CD4-positive, alpha-beta T cell treated with Interleukin-10 for 1 hour (primary cell): ENCODE measurements at places on chromosomes 11 and 22.

DNA sequence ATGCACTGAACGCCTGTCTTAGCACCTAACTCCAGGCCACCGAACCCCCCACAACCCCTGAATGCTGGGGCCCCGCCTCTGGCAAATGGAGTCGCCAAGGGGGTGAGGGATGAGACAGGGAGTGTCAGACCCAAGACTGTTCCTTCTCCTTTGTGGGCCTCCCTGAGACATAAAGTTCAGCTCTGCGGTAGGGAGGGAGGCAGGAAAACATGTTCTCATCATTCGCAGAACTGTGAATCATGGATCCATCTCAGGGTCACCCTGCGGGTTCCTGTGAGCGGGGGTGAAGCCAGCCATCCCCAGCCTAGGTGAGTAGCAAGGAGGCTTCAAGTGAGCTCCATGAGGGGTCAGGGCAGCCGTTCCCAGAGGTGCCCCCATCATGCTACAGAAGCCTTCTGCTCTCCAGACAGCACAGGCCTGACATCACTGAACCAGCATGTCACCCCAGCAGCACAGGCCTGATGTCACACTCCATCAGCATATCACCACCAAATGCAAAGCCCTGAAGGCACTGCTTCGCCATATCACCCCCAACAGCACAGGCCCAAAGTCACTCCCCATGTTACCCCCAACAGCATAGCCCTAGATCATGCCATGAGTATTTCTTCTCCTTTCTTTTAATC, 27.2 kb downstream of the TMPRSS6 start:
- no peak for DNase-seq

DNA sequence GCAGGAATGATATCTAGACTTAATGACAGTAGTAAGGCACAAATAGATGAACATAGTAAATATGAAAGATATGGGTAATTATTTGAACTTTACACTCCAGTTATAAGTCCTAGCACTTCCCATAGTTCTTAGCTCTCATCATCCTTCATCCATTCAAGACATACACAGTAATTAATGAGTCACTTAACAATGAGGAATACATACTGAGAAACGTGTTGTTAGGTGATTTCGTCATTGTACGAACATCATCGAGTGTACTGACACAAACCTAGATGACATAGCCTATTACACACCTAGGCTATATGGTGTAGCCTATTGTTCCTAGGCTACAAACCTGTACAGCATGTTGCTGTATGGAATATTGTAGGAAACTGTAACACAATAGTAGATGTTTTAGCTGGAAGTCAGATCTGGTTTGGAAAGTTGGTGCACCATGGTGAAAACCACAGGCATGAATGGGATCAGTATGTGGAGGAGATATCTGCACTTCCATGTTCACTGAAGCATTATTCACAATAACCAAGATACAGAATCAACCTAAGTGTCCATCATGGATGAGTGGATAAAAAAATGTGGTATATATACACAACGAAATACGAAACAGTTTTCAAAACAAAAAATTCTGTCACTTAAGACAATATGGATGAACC, 229.9 kb upstream of the PITPNB start:
- DNase-seq, result no peak

DNA sequence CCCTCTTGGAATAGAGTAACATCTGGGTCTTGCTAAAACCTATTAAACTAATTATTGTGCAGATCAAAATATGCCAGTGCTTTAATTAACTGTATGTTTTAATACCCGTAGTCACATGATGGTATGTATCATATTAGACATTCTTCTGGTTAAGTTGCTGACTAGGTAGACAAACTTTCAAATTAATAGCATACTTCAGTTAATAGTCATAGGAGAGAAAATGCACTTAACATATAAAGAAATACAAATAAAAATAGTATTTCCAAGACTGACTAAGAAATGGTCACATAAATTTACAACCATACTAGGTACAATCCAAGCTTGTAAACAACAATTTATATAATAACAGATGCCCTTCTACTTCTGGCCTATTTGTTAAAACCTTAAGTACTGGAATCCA, 7.6 kb upstream of the EXPH5 start:
- no peak for DNase-seq

GRCh38 chr22:48802576-48802975, 1025.1 kb downstream of the BRD1 start:
- no peak for DNase-seq

DNA sequence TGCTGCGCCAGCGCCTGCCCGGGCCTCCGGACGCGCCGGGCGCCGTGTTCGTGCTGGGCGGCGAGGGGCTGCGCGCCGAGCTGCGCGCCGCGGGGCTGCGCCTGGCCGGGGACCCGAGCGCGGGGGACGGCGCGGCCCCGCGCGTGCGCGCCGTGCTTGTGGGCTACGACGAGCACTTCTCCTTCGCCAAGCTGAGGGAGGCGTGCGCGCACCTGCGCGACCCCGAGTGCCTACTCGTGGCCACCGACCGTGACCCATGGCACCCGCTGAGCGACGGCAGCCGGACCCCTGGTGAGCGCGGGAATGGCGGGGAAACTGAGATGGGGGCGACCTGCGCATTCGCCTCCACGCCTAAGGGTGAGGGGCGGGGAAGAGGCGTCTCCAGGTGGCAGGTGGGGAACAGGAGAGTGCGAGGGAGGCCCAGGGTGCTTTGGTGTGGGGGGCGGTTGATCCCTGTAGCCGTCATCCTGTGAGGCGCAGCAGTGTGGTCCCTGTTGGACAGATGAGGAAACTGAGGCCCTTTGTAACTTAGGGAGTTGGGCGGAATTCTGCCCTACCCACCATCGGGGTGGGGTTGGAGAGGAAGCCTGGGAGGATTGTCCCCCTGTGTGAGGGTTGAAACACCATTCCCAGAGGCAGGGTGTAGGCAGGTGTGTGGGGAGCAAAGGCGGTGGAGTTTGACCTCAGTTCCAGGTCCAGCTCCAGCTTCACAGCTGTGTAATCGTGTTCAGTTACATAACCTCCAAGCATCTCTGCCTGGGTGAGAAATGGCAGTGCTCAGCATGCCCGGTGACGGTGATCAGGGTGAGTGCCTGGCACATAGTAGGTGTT, 758 bp downstream of the PDXP start:
- DNase-seq, result peak; percentile 37

GRCh38 chr11:70872955-70873735, 379.2 kb downstream of the SHANK2 start:
- no peak for DNase-seq

DNA sequence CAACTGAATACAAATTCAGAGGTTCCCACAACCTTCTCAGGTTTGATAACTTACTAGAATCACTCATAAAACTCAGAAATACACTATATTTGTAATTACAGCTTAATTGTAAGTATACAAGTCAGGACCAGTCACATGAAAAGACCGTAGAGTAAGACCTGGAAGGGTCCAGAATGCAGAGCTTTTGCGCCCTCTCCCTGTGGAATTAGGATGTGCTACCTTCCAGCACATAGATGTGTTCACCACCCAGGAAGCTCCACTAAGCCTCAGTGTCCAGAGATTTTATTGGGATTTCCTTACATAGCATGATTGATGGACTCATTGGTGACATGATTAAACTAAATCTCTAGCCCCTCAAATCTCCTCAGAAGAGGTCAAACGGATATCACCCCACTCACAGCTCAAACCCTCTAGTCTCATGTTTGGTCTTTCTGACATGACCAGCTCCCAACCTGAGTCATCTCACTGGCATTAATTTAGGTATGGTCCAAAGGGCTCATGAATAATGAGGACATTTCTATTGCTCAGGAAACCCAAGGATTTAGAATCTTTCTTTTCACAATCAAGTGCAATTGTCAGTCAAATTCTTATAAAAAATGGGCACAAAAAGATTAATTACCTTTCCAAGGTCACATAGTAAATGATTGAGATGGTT, 77.2 kb upstream of the UBASH3B start:
- DNase-seq, result no peak

DNA sequence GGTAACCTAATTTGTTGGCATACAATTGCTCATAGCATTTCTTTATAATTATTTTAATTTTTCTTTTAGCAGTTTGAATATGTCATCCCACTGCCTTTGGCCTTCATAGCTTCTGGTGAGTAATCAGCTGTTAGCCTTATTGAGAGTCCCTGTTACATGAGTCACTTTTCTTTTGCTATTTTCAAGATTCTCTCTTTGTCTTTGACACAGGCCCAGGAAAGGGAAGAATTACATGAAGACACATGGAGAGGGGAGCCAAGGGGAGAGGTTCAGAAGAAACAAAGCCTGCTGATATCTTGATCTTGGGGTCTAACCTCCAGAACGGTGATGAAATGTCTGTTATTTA, 418.2 kb downstream of the METTL15 start:
- no peak for DNase-seq

DNA sequence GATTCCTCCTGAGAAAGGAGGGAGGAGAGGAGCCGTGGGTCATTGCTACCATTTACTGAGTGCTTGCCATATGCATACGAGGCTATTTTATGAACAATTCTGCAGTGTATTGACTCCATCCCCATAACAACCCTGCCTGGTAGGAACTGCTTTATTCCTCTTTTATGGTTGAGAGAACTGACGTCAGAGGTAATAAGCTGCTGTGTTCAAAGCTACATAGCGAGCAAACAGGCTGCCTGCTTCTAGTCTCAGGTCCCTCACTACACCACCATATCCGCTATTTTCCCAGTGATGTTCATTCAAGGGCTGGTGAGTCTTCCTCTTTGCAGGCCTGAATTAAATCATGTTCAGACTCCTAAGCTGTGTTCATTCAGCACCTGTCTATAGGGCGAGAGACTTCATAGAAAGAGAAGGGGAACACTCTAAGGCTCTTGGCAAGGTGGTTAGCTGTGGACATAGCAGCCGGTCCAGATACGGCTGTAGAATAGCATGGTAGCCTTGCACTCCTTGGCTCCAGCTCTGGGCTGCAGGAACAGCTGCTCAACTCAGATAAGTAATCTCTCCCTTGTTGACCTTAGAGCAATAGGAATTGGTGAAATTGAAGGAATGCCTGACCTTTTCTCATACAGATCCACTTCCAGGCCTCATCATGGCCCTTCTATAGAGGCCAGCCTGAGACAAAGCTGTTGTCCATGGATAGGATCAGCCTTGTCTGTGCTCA, 82.6 kb downstream of the MICAL2 start:
- no peak for DNase-seq

- DNase-seq, result no peak
Observed at GRCh38 chr11:116730601-116731000, 42.2 kb downstream of the BUD13 start.

GRCh38 chr11:66617155-66617834, 865 bp downstream of the RBM14 start:
- peak; percentile 65 for DNase-seq

DNA sequence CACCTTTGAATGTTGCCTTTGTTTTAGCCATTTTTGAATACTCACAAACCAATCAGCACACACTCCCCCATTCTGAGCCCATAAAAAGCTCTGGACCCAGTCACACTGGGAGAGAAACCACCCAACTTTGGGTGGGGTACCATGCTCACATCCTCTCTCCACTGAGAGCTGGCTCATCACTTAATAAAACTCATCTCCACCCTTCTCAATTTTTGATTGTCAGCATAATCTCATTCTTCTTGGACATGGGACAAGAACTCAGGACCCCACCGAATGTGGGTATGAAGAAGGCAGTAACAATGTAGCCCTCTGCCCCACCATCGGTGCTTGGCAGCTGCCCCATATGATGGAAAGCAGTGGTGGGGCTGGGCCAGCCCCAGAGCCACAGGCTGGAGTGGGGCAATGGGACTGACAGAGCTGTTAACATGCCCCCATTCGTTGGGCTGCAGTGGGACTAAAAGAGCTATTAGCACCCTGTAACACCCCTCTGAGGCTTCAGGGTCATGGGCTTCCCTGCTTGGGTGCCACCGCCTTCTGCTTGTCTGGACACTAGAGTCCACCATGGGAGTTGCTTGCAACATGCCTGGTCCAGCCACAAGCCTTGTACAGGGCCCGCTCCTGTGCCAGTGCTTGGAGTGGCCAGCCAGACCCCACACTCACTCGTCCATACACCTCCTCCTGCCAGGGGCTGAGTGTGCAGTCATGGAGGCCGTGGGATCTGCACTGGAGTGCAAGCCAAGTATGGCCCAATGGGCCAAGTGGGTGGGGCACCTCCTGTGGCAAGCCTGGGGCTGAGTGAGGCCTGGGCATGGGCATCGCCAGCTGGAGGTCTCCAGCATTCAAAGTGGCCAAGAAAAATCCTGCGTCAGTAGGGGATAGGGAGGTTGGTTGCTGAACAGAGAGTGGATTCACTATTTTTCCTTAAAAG, 471.1 kb downstream of the TBC1D22A start:
- DNase-seq, result no peak

DNA sequence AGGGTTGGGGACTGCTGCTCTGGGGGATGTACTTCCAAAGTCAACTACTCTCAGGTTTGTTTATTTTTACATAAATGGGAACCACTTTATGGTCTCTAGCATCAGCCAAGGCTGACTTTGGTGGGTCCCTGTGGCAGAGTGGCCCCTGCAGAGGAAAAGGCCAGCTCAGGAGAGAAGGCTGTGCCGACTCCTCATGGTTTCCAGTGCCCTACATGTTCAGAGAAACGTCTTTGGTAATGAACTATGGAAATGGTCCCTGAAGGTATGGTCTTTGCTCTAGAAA, 3.0 kb upstream of the ZDHHC8 start:
- no peak for DNase-seq

- no peak for DNase-seq
Observed at GRCh38 chr22:26660961-26661578, 3.7 kb downstream of the MIAT start.

DNA sequence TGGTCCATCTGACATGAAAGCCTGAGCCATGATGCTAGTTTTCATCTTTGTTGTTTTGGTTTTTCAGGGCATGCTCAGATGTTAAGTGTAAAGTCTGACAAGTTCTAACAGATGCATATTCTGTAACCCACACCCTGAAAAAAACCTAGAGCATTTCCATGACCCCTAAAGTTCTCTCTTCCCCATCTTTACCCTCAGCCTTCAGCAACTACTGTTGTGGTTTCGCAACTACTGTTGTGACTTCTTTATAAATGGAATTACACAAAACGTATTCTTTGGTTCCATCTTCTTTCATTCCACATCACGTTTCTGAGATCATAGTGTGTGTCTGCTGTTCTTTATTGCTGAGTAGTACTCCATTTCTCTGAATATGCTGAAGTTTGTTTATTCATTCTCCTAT, 65.1 kb upstream of the LDLRAD3 start:
- DNase-seq, result no peak

DNA sequence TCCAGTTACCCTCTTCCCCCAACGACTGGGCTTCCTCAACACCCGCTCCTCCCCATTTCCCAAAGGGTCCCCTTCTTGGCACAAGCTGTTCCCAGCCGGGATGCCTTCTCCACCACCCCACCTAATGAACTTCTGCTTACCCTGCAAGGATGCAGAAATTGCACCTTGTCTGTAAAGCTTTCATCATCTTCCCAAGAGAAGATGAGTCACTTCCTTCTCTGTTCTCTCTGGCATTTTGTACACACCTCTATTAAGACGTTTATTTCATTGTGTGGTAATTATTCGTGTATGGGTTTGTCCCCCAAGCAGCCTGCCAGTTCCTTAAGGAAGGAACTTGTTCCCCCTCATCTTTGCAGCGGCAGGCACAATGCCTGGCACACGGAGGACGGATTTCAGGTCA, 351.1 kb downstream of the CADM1 start:
- DNase-seq, result no peak

GRCh38 chr11:46117842-46118241, 3.4 kb downstream of the PHF21A start:
- no peak for DNase-seq
